ENCODE measurements at places on chromosomes 16 and 17.

DNA sequence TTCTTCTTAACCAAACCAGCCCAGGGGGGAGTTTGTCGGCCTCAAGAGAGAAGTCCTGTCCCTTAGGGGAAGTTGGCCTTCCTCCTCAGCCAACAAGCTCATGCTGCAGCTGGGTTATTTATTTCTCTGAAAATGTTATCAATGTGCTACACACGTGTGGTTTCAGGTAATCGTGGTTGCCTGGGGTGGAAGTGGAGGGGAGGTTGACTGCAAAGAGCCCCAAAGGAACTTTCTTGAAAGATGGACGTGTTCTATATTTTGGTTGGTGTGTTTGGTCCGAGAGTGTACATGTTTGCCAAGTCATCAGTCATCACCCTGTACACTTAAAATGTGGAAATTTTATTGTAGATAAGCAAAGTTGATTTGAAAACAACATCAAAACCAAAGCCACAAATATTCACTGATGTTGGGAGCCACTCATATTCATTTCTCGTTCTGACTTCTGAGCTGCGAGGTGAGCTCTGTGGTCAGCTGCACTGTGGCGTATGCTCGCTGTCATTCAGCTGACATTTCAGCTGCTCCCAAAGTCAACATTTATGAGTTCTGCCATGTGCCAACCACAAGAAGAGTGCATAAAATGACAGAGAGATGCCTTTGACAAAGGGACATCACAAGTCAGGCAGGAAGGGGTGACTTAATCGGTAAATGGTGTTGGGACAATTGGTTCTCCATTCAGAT lies 26.5 kb upstream of the ADGRG1 start:
- no peak for DNase-seq

- DNase-seq: no peak
Observed at GRCh38 chr16:60310846-60311445, 1576.8 kb upstream of the GOT2 start.

DNA sequence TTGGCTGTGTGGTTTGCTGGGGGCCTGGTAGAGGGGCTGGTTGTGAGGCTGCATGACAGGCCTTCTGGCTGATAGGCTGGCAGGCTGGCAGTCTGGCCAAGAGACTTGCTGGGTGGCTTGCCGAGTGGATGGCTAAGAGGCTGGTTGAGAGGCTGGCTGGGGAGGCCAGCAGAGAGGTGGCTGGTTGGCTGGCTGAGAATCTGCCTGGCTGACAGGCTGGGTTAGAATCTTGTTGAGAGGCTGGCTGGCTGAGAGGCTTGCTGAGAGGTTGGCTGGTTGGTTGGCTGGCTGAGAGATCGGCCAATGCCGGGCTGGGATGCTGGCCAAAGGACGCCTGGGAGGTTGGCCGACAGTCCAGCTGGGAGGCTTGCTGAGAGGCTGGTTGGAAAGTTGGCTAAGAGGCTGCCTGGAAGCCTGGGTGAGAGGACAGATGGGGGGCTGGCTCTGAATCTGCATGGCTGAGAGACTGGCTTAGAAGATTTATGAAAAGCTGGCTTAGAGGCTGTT lies 35.9 kb upstream of the ACSM2B start:
- no peak for DNase-seq

GRCh38 chr17:39979016-39979670 lies 1.5 kb upstream of the PSMD3 start:
- DNase-seq: no peak

GRCh38 chr17:31134576-31134975 lies 39.8 kb downstream of the NF1 start:
- DNase-seq: no peak

DNA sequence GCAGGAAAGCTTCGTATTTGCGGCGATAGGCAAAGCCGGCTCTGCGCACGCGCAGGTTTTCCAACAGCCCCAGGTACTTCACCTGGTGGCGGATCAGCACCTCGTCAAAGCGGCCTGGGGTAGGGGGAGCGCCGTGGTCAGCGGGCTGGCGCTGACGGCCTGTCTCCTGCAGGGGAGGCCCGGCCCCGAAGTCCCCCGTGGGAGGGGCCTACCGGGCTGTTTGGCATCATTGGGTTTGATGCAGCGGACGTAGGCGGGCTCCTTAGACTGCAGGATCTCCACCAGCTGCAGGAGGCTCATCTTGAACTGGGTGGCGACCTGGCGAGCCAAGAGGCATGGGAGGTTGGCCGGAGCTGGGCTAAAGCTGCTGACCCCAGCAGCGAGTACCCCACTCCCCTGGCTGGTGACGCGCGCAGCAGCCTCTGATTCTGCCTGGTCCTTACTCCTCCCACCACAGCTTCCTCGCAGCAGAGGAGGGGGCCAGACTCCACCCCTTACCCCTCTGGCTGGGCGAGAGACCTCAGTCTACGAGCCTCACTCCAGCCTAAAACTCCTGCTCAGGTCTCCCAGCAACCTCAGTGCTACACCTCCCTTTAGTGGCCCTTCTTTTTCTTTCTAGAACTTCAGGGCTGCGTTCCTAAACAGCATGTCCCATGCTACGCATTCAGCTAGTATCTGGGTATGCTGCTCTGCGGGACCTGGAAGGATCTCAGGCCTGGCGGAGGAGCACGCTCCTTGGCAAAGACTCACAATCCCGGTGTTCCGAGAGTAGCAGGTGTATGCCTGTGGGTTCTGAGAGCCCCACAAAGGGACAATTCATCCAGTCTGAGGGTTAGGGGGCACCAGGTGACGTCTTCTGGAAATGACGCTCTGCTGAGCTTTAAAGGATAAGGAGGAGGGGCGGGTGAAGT lies 16.1 kb upstream of the CRK start:
- DNase-seq: no peak

GRCh38 chr17:11564589-11565380 lies 33.5 kb upstream of the DNAH9 start:
- DNase-seq: no peak

DNA sequence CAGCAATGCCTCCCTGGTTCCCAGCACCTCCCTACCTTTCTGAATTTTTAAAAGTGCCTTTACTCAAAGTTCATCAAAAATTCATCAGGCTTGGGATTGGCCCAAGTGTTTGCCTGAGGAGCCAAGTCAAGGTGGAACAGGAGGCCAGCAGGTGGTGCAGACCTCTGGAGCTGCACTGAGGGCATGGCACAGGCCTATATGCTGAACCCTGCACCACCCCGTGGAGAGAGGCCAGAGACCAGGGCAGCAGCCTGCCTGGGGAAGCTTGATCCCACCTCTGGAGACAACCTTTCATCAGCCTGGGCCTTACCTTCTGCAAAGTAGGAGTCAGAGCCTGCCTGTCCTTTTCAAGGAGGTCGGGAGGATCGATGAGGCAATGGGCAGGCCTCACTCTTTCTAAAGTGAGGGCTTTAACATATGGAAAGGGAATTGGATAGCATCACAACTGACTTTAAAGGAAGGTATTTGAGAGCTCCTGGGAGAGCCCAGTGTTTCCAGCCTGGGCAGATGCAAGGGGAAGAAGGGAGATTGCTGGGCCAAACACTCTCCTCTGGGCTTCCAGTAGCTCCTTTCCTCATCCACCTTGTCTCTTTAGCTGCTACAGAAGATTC lies 31.8 kb upstream of the TMEM132E start:
- DNase-seq: no peak

DNA sequence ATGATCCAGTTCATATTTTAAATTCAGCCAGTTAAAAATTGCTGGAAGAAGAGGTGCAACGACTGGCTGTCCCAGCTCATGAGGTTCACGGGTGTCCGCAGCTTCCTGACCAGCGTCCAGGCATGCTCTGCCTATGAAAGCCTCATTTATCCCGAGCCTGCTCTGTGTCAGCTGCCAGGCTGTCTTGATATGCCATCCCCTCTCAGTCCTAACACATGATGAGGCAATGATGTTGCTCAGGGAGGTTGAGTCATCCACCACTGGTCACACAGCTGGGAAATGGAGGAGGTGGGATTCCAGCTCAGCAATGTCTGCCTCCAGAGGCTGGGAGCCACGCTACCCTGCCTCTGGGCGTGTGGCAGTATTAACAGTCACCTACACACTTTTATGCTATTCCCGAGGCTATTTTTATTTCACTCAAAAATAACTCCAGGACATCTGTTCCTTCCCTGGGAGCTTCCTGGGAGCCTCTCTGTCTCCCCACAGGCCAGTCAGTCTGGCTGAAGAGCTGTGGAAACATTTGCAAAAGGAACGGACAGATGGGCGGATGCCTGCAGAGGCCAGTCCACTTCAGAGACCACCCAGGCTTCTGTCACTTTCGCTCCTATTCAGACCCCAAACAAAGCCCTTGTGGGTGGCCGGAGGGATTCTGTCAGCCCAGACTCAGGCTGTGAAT lies 22.5 kb downstream of the RAB11FIP4 start:
- DNase-seq: no peak

DNA sequence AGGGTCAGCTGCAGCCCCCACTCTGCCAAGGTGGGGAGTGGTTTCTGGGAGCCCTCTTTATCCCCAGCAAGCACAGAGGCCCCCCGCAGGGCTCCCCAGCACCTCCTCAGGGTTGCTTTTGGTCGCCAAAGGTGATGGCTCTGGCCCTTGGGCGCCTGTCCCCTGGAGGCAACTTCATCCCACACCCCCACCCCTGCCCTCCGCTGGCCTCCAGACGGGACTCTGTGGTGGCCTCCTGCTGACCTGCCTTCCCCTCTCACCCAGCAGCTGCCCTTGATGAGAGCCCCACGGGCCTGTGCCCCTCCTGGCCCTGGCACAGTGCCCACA lies 7.8 kb upstream of the RHOT2 start:
- no peak for DNase-seq

DNA sequence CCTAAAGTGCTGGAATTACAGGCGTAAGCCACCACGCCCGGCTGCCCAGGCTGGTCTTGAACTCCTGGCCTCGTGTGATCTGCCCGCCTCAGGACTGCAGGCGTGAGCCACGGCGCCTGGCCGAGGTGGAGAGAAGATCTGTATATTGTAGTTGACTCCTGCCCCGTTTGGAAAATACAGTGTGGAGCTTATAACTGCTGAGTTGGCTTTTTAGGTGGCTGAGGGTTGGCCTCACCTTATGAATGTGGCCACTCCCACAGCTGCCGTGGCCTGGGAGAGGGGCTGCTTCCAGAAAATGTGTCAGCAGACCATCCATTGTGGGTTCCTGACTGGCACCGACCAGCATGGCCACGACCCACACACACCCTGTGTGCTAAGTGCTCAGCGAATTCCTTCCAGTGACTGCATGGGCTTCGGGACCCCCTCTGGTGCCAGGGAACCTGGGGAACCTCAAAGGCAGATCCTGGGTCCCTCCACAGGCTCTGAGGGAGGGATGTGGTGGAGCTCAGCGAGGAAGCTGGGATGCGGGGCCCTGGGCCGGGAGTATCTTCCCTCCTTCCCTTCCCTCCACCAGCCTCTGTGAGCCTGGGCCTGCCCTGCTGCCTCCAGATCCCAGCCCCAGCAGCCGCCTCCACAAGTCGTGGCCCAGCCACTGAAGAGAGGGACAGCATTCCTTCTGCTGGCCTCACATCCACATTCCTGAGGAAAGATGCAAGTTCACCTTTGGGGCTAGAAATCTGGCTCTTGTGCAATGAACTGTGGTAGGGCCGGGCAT lies 10.9 kb upstream of the RAB11FIP3 start:
- DNase-seq: no peak

DNA sequence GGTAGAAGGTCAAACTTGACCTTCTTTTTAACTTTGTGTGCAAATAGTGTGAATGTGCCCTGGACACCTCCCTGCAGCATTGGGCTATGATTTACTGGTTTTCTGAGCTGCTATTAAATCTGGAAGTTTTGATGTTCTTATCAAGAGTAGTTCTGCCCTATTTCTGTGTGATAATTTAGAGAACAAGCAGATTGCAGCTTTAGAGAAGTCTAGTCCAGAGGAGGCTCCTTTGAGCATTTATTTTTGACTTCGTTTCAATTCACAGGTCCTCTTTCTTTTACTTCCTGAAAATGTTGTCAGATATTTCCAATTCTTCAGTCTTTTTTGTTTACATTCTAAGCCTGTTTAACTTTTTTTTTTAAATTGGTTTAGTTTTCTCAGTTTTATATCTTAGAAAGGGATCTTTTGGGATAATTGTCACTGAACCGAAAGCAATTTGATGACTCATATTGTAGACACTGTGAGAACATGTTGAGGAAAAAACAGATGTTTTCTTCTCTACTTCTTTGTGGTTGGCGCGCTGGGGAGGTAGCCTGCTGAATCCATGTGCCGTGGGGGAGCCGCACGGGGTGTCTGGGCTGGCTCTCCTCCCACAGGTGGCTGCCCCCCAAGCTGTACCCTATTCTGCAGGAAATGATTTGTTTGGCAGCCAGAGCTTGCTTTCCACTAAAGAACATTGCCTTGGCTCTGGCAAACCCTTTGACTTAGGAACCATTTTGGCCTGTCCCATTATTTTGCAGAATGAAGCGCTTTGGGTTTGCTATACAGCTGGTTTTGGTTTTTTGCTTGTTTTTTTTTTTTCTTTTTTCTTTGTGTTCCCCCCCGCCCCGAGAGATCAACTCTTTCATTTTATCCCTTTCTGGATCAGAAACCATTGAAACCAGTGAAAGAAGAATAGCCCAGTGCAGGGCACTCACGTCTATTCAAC lies 53.4 kb downstream of the MFSD11 start:
- no peak for DNase-seq

- DNase-seq: no peak
Observed at GRCh38 chr16:90019543-90020259, 445 bp upstream of the DBNDD1 start.

All from hematopoietic multipotent progenitor cell treated with erythropoietin and hydrocortisone succinate and interleukin-3 and kit ligand, for 17 days (in vitro differentiated cells).